ENCODE measurements at places on chromosomes 3 and 15.

DNA sequence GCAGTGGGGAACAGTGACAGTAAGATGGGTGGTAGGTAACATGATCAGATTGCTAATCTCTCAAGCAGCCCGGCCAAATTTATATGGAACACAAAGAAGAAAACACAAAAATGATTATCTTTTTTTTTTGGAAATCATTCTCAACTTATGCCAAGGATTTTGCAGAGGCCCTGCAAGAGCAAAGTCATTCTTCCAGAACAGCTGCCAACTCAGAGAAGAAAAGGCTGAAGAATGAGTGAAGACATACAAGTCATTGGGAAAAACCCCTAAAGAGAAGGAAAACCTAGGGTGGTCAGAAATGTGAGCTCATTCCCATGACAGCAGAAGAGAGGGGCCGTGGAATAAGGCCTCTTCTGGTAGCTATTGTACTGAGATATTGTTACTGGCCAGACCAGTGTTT, 246.7 kb downstream of the SHOX2 start:
- DNase-seq: no peak

DNA sequence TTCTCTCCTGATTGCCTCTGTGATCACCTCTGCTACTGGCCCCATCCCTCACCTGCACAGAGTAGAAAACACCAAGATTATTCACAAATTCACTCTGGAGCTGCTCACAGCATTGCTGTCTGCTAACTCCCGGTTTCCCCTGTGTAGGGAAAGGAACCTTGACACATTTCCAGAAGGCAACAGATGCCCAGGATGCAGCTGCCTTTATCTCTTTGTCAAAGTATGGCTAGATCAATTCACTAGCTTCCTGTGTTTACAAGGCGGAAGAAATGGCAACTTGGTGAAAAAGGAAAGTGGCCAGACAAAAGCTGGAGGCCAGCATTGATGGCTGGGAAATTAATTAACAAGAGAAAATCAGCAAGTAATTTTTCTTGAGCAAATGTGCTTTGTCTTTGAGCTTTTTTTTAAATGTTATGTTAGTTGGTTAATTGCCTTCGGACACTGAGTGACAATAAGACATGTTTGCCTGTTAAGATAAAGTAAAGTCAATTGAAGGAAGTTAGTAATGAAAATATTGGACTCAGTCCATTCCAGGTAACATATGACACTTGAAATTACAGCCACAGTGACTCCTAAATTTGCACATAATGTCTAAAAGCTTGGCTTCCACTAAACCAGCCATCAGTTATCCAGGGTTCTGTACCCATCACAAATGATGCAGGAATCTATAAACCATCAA, 394.6 kb upstream of the IL12A start:
- no peak for DNase-seq

GRCh38 chr15:77617476-77618230, 15.1 kb downstream of the LINGO1 start:
- DNase-seq: no peak

DNA sequence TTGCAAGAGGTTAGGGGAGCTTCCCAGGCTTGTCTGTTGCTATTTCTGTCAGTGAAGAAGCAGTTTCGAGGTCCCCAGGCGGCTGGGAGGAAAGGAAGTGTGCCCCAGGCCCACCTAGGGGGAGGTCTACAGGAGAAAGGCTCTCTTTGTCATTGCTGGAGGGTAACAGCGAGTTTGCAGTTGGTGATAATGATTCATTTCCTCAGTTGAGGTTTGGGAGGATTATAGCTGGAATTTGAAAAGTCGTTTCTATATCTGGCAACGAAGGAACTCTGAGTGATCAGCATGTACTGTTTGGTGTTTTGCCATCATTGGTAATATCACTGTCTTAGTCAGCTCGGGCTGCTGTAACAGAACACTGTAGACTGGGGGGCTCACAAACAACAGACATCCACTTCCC, 65.5 kb upstream of the UBE3A start:
- no peak for DNase-seq

GRCh38 chr3:46693038-46693891, at the start of gene ALS2CL:
Gene ALS2CL, minus strand, starts transcription at chr3:46693679. Its CDS starts 4,239 bp downstream, at chr3:46689440.
- DNase-seq: peak; percentile 36

All from stimulated activated CD8-positive, alpha-beta memory T cell treated with anti-CD3 and anti-CD28 coated beads, Interleukin-15, amount 100 ng/mL, for 4 hours (primary cell).